ENCODE measurements at places on chromosomes 3 and 15. TPM values are rescaled to one million over a fixed set of nuclear protein-coding genes. Genes with fewer than 3 reads are reported as not detected.

Gene VIPR1
- 0.31 TPM for total RNA-seq

Gene SPINK8
- total RNA-seq: not detected

Gene TMEM266
- total RNA-seq: 3.8 TPM

Gene NIT2
- 26.3 TPM for total RNA-seq

Gene CPLX3
- 1.6 TPM for total RNA-seq

Gene SGO1
- 4.1 TPM for total RNA-seq

Gene NPAP1
- total RNA-seq: 0.94 TPM

Gene CHRNA5
- total RNA-seq: 6.6 TPM

Gene PLA2G4E
- total RNA-seq: not detected

Gene CLDN16
- 0.63 TPM for total RNA-seq

Gene CEP19
- 5.6 TPM for total RNA-seq

Gene SIDT1
- 4.7 TPM for total RNA-seq

Gene MRAS
- 64.5 TPM for total RNA-seq

Gene ARHGAP31
- total RNA-seq: 6.9 TPM

Gene ALAS1
- total RNA-seq: 36.3 TPM

Gene GABRR3
- total RNA-seq: not detected

Gene DLEC1
- total RNA-seq: 1.6 TPM

Gene ZNF592
- total RNA-seq: 14.4 TPM

Gene DISP2
- 18.5 TPM for total RNA-seq

Gene PPCDC
- total RNA-seq: 18.2 TPM

Gene PPIB
- 121 TPM for total RNA-seq

Gene GP5
- not detected for total RNA-seq

Gene SH3GL3
- total RNA-seq: 121 TPM

Gene PRKCD
- 0.94 TPM for total RNA-seq

Gene MITF
- total RNA-seq: 2.5 TPM

Gene LDHAL6B
- total RNA-seq: not detected

Gene KIF9
- total RNA-seq: 5.6 TPM

Gene NOX5
- total RNA-seq: 0.63 TPM

Gene FILIP1L
- total RNA-seq: 1.3 TPM

Gene GOLGA8N
- total RNA-seq: 3.1 TPM

Gene KNG1
- total RNA-seq: not detected

Gene TLR9
- total RNA-seq: 0.31 TPM

Gene SNAPC5
- 16.0 TPM for total RNA-seq

Gene TIGIT
- total RNA-seq: not detected

Gene SUSD5
- 2.5 TPM for total RNA-seq

Gene PDZRN3
- 96.4 TPM for total RNA-seq

Gene RAB7A
- 51.0 TPM for total RNA-seq

Gene MESP2
- total RNA-seq: not detected

Gene ZNF502
- total RNA-seq: 14.1 TPM

Gene ITGB5
- 19.7 TPM for total RNA-seq

Gene PLS1
- total RNA-seq: 0.94 TPM

Gene ARGFX
- not detected for total RNA-seq

Gene DPPA4
- total RNA-seq: 1.6 TPM

Gene ZNF80
- total RNA-seq: not detected

Gene IL17RD
- total RNA-seq: 63.5 TPM

Gene TRMT10C
- 27.2 TPM for total RNA-seq

Gene C15orf39
- total RNA-seq: 1.9 TPM

Data from parietal lobe (tissue), 2 donors.